Activated CD8-positive, alpha-beta memory T cell treated with anti-CD3 and anti-CD28 coated beads for 1 hour (primary cell): ENCODE measurements at places on chromosomes 5 and 9.

DNA sequence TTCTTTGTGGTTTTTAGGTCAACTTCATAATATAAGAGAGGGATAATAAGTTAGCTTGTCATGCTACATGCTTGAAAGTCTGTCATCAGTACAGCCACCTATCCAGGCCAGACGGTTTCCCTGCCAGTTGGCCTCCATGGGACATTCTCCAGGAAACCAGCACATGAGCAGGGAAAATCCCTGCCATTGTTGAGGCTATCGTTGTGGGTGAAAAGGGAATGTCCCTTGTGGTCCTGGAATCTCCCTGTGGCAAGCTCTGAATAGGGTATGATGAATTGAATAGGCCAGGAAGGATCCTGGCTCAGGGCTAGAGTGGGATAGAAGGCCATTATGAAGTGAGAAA is 12.3 kb downstream of the F2RL1 start:
- no peak for DNase-seq

GRCh38 chr5:114727358-114727757 is 365.5 kb downstream of the KCNN2 start:
- no peak for DNase-seq

DNA sequence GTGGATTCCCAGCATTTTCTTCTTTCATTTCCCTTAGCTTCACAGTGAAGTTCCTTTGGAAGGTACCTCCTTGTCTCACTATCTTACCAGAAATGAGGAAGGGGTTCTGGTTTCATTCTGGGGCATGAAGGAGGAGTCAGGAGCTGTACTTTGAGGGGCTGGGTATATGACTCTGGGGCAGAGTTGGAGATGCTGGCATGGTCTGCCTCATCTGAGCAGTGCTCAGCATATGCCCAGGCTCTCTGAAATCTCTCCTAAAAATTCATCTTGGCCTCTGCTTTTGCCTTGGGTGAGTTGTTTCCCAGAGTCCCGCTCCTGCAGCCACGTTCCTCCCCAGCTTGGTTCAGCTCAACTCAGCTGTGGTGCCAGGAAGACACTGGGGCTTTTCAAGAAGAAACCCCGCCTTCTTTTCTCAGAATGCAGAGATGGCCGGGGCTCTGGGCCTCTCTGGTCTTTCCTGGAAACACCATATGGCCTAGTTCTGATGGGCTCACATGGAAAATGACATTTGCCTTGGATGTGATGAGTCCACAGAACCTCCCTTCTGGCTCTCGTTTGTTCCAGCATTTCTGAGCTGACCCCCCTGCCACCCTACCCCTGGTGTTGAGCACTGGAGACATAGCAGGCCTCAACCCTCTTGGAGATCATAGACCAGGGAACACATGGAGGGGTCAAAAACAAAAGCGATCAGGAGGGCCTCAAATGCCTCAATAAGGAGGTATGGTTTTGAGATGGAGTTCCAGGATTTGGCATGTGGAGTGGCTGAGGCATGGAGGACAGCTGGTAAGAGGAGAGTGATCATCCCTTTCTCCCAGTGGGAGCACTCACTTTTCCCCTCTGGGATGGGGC is 12.0 kb upstream of the TGFBR1 start:
- DNase-seq, result no peak

DNA sequence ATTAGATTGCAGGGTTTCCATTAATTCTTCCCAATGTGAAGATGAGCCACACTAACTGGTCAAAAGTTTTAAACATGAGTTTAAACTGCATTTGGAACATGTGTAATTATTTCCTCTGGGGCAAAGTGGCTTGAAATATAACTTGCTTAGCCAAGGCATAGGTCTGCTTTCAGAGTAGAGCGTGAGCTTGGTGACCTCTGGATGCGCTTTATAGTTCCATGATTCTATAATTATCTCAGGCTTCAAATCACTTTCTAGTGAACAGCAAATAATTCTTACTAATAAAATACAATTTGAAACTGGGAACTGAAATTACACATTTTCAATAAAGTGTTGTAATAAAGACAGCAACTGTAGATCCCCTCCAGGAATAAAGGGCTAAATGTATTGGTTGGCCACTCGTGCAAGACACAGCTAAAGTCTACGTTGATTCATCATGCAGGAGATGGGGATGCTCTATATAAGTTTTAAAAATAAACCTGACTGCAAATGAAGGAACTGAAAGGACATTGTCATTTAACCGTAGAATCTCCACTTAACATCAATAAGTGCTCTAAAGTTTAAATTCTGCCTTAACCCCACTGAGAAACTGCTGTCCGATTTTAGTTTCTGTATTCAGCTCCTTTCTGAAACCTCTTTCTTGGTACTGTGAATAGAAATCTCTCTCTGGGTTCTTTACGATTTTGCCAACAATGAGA is 460.0 kb downstream of the PSAT1 start:
- no peak for DNase-seq

- no peak for DNase-seq
These were observed 822.6 kb downstream of the TLE1 start for GRCh38 chr9:80866576-80867227.

DNA sequence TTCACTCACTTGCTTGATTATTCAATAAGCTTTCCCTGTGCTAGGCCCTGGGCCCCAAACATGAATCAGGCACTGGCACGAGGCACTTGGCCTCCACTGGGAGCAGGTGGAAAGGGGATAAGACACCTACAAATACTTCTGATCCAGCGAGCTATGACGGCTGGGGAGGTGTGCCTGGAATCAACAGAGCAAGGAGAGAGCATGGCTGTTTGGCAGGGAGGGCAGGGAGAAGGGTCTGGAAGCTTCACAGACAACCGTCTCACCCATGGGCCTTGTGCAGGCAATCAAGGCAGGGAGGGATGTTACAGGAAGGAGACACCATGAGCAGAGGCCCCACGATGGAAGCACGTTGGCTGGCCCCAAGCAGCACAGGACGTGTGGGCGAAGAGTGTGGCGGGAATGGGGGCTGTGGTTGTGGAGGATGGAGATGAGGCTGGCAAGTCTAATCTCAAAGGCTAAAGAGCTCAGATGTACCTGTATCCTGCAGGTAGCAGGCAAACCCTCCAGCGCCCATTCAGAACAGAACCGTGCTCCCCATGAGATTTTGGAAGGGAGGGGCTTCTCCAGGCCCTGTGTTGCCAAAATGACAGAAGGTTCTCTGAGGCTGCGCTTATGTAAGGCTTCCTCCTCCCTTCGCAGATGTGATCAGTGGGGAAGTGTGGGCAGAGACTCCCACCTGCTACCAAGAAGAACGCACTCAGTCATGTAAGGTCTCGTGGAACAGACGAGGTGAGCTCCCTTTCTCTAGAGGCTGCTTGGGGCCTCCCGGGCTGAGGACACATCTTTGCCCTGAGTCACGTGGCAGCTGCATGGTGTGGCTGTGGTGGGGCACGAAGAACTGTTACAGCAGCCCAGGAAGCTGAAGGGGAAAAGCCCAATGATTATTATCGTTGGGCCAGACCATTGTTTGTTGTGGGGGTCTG is 189.7 kb downstream of the DAB2IP start:
- DNase-seq, result no peak

DNA sequence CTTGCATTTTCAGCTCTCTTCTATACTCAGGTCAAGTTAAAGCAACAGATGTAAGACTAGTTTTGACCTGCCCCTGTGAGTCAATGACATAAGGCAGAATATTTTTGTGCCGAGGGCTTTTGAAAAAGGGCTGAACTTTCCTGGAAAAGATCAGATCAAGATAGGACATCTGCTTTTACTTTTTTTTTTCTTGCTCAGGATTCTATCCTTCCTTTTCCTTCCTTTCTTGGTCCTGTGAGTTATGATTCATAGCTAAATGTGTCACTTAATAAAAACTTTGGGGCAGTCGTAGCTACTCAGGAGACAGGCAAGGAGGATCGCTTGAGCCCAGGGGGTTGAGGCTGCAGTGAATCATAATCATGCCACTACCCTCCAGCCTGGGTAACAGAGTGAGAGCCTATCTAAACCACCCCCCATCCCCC is 84.3 kb upstream of the BRINP1 start:
- no peak for DNase-seq

GRCh38 chr9:35158501-35159280 is 3.1 kb upstream of the UNC13B start:
- no peak for DNase-seq

- no peak for DNase-seq
These were observed 7.0 kb downstream of the PAX5 start for GRCh38 chr9:37026931-37027581.

- DNase-seq, result no peak
These were observed 99.3 kb downstream of the KCNIP1 start for GRCh38 chr5:170603109-170603508.

DNA sequence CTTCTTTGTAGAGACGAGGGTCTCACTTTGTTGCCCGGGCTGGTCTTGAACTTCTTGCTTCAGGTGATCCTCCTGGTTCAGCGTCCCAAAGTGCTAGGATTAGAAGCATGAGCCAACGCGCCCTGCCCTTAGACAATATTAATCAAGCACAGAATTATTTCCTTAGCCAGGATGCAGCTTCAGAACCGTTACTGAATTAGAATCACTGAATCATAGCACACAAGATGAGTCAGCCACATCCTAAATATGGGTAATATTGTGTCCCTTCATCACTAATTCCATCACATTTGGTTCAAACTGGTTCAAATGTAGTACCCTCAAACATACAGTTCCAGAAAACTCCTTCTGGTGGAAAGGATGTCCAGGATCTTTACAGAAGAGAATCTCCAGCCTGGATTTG is 82.7 kb downstream of the BNC2 start:
- no peak for DNase-seq

GRCh38 chr9:18073002-18073401 is 401.0 kb upstream of the ADAMTSL1 start:
- DNase-seq, result no peak

GRCh38 chr9:88678431-88678830 is 143.5 kb downstream of the NXNL2 start:
- no peak for DNase-seq

DNA sequence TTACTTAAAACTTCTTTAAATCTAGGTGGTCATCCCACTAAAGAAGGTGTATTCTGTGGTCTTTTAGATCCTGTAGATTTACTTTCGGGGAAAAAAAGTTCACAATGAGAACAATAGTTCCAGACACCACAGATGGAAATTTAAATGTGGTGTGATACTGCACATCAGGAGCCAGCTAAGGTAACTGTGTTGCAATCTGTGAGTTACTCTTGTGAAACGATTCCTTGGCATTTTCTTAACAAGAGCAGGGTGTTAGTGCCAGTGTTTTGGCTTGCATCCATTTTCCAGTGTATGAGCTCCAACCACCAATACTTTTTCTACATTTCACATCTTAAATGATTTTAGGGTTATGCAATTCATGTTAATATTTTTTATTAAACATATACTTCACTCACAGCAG is 674.5 kb downstream of the CETN3 start:
- DNase-seq, result no peak
